ENCODE measurements at places on chromosomes 3 and 15.
A peak's percentile ranks its signal among the peaks of the same experiment; 100 is the strongest.

DNA sequence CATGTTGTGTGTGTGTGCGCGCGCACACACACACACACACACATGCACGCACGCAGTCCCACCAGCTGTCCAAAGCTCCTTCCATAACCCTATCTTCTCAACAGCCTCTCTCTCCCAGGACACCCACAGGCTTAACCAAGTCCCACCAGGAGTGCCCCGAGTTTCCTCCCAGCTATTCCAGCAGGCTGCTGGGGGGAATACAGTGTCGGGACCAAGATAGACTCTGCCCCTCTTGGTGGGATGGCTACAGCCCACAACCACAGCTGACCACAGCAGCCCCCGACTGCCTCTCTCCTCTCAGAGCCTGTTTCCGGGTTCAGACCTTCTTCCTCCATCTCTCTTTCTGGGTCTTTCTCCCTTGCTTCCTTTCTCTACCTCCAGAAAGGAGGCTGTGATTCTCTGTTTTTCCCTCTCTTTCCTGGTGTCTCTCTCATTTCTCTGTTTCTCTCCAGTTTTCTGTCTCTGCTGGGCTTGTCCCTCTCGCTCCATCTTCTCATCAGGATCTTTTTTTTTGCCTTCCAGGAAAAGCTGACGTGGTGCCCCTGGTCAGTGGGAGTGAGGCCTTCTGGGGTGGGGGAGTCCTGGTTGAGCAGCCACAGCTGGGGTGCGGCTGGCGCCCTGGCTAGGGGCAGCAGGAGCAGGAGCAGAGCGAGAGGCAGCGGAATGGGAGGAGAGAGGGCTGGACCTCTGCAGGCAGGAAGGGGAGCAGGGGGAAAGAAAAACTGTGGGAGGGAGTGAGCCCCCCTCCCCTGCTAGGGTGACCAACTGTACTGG is 3.3 kb upstream of the ISLR start:
- DNase-seq: no peak

GRCh38 chr15:70095408-70096214 is 2.1 kb downstream of the TLE3 start:
- peak; percentile 43 for DNase-seq

GRCh38 chr15:66097151-66098021 is 156.2 kb downstream of the MEGF11 start:
- DNase-seq: no peak

DNA sequence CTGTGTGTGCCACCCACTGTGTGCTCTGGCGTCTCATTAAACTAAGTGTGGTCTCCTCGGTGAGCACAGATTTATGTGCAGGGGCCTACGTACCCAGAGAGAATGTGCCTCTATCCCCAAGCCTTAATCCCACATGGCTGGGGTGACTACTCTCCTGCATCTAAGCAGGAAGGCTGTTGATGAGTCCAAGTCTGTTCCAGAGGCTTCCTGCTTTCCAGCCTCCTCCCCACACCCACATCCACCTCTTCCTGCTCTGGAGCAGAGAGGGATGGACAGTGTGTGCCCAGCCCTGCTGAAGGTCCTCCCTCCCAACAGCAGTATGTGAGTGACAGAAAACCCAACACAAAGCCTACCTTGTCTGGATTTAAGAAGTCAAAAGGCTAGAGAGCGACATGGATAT is 38.8 kb upstream of the BCL2L10 start:
- no peak for DNase-seq

- DNase-seq: no peak
Observed at GRCh38 chr3:85790445-85791030, 831.7 kb downstream of the CADM2 start.

- DNase-seq: no peak
Observed at GRCh38 chr3:187966096-187966495, 187.9 kb upstream of the LPP start.

DNA sequence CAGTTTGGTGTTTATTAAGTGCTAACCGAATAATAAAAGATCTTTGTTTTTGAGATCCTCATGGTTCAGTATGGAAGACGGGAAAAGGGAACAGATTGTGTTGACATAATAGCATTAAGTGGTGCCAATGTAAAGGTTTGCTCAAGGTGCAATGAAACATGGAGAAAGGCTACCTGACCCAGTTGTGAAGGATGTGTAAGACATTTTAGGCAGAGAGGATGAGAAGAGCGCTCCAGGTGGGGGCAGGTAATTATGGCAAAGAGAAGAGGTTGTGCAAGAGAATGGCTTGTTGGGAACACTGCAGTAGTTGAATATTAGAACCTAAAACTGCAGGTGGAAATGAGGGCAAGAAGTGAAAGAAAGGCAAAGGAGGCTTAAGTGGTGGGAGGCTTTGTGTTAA is 140.8 kb downstream of the DIPK2A start:
- no peak for DNase-seq

DNA sequence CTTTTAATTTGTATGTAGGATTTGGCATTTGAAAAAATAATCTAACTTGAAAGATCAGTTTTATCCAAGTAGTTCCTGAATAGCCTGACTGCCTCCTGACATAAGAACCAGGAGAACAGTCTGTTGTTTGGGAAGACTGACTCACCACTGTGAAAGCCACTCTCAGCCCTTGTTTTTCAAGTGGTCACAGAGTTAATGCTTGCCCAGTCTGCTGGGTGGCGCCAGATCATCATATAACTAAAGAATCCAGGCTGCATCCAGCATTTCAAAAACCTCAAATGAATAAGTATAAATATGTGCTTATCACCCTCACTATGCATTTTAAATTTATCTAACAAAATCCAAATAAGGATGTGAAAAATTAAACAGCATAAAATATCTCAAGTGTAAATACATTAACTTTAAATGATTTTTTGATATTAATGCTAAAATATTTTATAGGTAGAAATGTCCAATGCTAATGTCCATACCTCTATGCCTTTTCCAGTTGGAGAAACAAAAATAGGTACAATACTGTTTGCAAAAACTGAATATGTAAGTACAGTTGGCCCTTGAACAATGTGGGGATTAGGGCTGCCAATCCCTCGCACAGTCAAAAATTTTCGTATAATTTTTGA is 26.9 kb upstream of the ZBBX start:
- no peak for DNase-seq

DNA sequence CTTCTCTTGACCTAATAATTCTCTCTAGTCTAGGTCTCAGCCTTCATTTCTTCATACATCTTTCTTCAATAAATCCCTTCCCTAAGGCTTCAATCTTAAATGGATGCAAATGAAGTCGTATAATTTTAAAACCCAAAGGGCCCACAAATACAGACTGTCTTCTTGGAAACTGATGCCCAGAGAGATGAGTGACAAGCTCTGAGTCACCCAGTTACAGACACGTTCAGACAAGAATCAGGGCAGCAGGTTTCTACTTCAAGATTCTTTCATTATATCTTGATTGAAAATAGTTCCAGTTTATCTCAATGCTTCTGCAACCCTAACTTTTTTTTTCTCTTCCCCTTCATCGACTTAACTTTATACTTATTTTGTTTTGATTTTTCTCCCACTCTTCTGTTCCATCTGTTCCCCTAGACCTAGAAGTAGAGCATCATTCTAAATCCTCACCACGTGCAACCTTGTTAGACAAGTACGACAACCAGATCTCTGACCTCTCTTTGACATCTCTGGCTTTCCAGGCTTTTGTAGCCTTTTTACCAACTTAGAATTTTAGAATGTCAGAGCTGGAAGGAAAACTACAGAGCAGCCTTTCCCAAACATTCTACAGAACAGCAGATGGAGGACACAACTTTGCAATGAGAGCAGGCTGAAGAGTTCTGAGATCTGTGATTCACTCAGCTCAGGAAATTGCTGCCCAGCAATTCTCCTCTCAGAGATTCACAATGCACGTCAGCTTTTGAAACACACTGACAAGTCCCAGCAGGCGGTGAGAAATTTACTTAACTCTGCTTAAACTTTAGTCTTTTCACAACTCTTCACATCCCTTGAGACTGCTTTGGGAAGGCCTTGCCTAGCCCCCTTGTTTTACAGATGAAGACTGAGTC is 25.3 kb downstream of the NCEH1 start:
- no peak for DNase-seq

DNA sequence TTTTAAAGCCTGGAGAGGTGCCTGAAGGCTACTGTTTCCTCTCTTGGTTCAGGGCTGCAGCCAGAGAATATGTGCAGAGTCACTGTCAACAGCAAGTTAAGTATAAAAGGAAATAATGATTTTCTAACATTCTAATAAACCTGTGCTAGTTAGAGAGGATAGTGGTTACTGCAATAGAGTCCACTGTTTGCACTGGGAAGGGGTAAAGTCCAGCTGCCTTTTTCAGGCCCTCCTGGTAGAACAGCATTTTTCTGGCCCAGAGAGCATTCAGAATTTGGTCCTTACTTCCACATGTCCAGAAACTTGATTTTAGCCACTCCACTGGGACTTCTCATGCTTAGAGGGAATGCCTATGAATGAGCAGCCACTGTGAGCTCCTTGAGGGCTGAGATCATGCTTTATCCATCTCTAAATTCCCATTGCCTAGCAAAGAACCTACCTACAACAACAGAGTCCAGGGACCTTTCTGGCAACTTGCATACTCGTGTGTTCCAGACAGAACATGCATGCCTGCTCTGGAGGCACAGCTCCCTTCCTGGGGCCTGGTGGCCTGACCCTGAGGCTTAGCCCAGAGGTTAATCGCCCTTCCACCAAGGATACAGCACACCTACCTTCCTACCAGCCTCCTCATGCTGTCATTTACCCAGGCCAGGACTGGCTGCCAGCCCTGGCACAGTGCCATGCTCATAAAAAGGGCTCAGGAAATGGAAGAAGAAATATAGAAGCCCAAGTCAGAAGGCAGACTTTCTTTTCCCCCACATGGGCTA is 50.3 kb upstream of the ATP13A3 start:
- DNase-seq: no peak

DNA sequence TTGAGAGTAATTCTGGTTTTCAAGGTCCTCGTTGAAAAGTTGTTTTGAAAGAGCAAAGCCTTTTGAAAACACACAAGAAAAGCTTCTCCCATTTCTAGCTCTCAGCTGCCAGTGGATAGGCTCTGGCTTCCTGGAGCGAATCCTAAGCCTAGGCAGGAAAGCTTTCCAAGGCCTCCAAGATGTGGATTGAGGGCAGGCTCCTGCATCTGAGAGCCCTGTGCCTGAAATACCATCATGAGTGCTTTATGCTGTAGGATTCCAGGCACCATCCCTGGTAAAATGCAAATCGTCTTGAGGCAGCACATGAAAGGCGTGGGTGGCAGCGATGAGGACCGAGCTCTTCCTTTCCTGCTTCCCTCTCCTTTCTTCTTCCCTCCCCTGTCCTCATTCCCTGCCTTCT is 60.7 kb upstream of the CORO2B start:
- no peak for DNase-seq

GRCh38 chr3:171908731-171909130 is 65.6 kb downstream of the TMEM212 start:
- DNase-seq: no peak

GRCh38 chr15:67783303-67783702 is 42.0 kb upstream of the SKOR1 start:
- peak; percentile 67 for DNase-seq

GRCh38 chr3:176696816-176697215 is 500.5 kb downstream of the TBL1XR1 start:
- no peak for DNase-seq

GRCh38 chr3:187465503-187465902 is 97.3 kb downstream of the RTP4 start:
- DNase-seq: no peak

DNA sequence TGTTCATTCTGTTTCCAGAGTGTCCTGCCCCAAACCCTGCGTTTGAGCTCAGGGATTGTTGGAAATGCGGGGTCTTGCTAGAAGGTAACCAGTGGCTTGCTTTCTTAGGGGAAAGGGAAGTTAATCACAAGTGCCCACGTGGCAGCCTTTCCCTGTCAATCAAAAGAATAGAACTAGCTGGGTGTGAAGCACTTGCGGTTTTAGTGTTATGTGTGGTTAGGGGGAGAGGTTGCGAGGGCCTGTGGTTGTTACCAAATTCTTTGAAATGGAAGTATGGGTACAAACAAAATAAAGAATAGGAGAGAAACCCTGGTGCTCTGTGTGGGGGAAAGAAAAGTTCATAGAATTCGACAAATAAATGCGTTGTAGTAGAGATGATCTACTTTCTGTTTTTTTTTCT is 67.6 kb downstream of the FNDC3B start:
- peak; percentile 76 for DNase-seq

DNA sequence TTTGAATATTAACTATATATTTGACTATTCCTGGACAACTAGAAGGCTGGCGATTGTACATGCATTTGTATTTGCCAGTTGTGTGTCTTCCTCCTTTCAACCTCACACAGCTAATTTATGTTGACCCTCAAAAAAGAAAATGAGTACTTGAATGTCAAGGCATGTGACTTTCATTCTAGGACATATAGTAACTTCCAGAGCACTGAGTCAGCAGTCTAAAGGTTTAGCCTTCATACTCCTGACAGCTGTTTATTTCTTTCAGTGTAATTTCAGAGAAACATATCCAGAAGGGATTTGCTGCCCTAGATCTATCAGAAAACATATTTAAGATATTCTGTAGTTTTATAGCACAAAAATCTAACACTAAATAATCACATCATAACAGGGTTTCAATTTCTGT is 74.6 kb upstream of the GOLGA8J start:
- no peak for DNase-seq

DNA sequence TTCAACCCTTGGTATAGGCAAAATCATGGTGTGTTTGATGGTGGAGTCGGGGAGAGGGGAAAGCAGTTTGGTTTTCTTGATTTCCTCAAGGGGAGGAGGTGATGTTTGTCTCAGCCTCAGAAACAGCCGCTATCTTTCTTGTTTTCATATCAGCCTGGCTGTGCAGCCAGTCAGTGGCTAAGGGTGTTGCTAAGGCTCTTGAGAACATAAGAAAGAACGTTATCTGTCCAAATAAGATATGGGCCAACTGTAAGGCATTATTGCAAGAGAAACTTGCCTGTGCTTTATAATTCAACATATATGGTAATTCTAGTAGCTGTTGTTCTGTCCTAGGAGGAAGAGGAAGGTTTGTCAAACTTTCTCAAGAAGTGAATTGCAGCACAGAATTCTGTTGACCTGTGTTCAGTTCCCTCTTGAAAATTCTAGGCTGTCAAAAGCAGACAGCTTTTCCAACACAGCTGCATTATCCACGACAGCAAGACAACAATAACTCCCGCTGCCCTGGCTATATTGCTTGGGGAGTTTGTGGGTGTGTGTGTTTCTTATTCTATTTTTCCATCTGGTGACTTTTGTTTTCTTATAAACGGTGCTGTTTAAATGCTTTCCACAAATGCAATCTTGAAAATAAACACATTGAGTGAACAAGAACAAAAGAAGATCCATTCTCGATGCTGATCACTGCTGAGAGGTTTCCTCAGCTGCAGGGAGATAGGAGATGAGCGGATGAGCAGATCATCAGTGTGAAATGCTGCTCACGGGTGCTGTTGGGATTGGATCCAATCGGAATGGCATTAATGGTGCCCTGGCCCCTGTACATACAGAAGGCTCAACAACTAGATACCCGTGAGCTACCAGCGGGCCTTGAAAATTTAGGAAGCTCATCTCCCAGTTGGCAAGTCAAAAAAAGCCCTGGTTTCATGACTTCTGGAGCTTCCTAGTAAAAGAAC is 90.8 kb upstream of the TNFAIP8L3 start:
- DNase-seq: no peak

- no peak for DNase-seq
Observed at GRCh38 chr3:28743831-28744230, 395.2 kb upstream of the AZI2 start.

Data from CD4-positive, alpha-beta T cell treated with Interleukin-6 at 100 ng/mL for 8 hours (primary cell).